ENCODE measurements at places on chromosomes 3 and 15.
A peak's percentile ranks its signal among the peaks of the same experiment; 100 is the strongest.

- DNase-seq = no peak
Measured at GRCh38 chr3:47652142-47652541, 73.5 kb upstream of the CSPG5 start.

DNA sequence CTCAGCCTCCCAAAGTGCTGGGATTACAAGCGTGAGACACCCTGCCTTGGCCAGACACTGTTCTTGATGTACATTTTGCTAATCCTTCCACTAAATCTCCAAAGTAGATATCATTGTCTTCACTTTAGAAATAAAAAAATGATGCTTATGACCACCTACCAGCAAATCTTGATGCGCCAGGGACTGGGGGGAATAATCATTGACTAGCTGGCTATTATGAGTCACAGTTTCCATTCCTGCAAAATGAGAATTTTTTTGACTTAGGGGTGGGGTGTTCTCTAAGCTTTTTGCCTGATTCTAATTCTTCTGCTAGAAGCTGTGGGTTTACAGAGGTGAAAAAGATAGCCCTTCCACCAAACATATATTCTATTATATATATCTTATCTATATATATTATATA, 17.1 kb upstream of the RFC4 start:
- DNase-seq = peak; percentile 68

DNA sequence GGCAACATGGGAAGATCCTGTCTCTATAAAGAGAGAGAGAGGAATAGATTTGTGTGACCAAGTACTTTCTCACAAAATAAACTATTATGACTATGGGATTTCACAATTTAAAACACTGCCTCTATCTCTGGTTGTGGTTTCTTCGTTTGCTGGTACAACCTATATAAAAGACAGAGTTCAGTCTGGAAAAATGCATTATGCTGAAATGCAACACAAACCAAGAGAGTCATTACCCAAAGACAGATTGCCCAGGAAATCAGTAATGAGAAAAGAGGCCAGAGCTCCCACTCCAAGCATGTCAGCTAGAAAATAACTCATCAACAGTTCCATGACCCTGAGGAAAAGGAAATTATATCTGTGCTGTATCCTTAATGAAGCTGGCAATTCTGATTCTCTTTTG, 23.2 kb downstream of the GPR176 start:
- DNase-seq = peak; percentile 75

DNA sequence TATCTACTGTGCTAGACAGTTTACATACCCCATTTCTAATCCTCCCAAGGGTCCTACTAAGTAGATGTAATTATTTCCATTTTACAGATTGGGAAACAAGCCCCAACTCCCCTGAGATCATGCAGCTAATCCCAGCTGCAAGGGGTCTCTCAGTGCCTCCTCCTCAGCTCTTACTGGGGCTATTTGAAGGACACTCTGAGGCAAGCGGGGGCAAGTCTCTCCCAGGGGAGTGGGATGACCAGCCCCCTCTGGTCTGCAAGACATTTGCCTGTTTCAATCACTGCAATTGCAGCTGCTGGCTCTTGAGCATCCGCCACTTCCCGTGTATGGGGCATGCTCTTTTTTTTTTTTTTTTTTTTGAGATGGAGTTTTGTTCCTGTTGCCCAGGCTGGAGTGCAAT, 11.4 kb downstream of the LAMP3 start:
- no peak for DNase-seq

DNA sequence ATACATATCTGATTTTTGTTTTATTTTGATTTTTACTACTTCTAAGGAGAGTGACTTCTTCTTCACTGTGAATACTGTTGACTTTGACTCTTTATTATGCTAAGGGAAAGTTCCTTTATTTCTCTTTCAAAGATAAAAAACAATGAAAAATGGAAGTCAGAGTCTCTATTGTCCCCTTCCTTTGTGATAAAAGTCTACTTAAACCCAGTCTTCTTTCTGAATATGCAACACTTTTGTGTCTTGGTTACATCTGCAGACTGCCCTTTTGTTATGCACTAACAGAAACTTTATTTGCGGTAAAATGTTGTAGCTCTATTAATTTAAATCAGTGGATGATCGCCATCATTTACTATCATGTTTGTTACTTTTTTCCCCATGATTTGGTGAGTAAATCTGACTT, 13.2 kb downstream of the PARP15 start:
- DNase-seq = no peak

GRCh38 chr3:10957976-10958749, 34.4 kb upstream of the SLC6A1 start:
- peak; percentile 4 for DNase-seq

DNA sequence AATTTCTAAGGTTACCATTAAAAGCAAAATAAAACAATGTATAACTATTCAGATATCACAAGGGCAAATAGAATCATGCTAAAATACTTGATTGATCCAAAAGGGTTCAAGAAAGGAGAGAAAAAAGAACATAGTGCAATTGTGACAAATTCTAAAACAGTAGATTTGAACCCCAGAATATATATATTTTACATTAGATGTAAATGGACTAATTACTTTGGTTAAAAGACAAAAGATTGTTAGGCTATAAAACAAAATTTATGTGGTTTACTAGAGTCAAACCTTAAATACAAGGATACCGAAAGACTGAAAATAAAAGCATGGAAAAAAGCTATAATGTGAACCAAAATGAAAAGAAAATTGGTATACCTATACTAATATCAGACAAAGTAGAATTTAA, 129.3 kb downstream of the ADAMTSL3 start:
- DNase-seq = no peak

All from fibroblast of upper back skin (primary cell).